ENCODE measurements at places on chromosomes 11 and 22.

- no peak for DNase-seq
These were observed 32.7 kb downstream of the NARS2 start for GRCh38 chr11:78542007-78542406.

GRCh38 chr11:33086017-33086416 is 46.6 kb downstream of the TCP11L1 start:
- DNase-seq: no peak

DNA sequence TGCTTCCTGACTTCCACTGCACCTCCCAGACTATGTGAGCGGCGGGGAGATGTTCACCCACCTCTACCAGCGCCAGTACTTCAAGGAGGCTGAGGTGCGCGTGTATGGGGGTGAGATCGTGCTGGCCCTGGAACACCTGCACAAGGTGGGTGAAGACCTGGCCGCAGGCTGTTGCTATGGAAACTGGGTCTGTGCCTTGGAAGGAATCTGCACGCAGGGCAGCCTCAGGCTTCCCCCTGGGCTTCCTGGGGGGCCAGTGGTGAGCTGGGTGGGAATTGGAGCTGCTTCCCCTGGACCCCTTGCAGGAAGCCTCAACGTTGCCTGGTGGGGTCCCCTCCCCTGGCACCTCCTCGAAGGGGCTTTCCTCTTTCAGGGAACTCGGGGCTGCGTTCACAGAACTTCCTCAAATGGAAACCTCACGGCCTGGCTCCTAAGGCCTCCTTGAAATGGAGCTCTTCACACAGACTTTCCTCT is 1.5 kb downstream of the RPS6KA4 start:
- no peak for DNase-seq

- DNase-seq: no peak
These were observed 204.9 kb downstream of the LARGE1 start for GRCh38 chr22:33715237-33715985.

- DNase-seq: no peak
These were observed 249.2 kb downstream of the DLG2 start for GRCh38 chr11:85377901-85378300.

All from stimulated activated CD4-positive, alpha-beta T cell treated with anti-CD3 and anti-CD28 coated beads, Interleukin-1b, Interleukin-23, amount 100 ng/mL, for 4 hours (primary cell).